ENCODE measurements at places on chromosomes 3 and 15.
A peak's percentile ranks its signal among the peaks of the same experiment; 100 is the strongest.

DNA sequence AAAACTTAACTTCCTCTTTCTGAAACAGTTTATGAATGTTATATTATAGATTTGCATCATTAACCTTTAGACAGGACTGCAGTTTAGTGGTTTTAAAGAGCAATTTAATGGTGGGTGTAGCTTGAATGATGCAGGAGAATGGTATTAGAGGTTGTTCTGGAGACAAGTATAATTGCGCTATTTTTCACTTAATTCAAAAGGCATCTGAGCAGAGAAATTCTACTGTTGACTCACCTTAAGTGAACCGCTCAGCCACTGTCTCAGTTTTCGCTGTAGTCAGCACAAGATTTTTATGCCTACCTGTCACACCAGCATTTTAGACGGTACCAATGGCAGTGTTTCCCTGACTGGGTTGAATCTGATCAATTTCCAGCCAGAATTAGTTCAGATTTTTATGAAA lies 348.8 kb upstream of the DCBLD2 start:
- DNase-seq: no peak

DNA sequence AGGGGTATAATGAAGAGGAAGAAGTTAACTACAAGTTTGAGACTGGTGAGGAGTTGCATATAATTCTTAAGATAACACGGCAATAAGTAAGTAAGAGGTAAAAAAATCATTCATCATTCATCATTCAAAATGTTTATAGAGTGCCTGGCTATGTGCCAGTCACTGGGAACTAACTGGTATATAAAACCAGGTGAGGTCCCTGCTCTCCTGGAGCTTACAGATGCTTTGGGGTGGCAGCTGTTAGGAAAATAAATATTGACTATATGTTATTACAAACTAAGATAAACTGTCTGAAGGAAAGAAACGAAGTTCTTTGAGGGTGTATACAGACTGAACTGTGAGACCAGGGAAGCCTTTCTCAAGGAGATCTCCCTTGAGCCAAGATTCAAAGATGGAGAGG lies 2.9 kb downstream of the CASR start:
- DNase-seq: no peak

- no peak for DNase-seq
Measured at GRCh38 chr3:194489736-194490612, 3.2 kb upstream of the ATP13A3 start.

- DNase-seq: no peak
Measured at GRCh38 chr15:58839485-58839884, 68.4 kb downstream of the MINDY2 start.

GRCh38 chr15:91517491-91518200 lies 335.9 kb upstream of the SLCO3A1 start:
- DNase-seq: peak; percentile 7

- no peak for DNase-seq
Measured at GRCh38 chr3:66644549-66644948, 143.7 kb upstream of the LRIG1 start.

- peak; percentile 37 for DNase-seq
Measured at GRCh38 chr3:71127052-71127831, 456.3 kb downstream of the FOXP1 start.

DNA sequence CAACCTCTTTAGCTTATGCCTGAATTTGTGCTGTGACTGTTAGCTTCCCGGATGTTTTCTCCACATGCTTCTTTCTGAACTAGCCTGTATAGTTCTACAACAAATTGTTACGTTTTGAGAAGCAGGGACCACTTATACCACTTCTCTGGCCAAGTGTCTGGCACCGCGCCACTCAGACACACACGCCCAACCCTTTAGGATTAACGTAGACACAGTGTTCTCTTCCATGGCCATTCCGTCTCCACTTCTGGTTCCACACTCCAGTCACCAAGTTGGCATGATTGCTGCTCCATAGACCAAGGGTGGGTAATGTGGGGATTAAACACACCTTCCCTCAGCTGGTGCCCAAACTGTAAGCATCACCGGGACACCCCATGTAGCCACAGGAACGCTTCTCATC lies 755 bp upstream of the TMEM108 start:
- DNase-seq: no peak

DNA sequence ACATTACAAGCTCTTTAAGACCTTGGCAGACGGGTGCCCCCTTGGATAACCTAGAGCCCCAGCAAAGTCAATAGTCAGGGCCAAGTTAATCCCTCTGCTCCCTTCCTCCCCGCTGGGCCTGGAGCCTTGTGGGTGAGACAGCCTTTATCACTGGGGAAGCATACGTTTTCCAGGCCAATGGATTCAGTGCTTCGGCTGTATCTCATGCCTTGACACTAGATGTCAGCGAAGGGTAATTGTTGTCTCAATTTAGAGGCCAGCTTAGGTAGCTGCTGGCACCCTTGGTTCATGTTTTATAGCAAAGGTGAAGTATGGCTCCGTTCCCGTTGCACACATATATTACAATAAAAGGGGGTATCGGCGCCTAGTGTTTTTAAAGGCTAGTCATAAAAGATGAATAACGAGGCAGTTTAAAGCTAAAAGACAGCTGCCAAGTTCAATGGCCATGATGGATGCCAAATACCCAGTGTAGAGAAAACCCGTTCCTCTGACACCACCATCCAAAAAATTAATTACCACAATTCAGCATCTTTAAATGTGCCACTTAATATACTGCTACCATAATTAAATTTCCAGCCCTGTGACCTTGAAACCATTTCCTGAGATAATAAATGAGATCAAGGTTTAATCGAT lies 52.3 kb upstream of the BNIP2 start:
- peak; percentile 16 for DNase-seq

- DNase-seq: no peak
Measured at GRCh38 chr3:13322324-13322723, 97.8 kb downstream of the NUP210 start.

DNA sequence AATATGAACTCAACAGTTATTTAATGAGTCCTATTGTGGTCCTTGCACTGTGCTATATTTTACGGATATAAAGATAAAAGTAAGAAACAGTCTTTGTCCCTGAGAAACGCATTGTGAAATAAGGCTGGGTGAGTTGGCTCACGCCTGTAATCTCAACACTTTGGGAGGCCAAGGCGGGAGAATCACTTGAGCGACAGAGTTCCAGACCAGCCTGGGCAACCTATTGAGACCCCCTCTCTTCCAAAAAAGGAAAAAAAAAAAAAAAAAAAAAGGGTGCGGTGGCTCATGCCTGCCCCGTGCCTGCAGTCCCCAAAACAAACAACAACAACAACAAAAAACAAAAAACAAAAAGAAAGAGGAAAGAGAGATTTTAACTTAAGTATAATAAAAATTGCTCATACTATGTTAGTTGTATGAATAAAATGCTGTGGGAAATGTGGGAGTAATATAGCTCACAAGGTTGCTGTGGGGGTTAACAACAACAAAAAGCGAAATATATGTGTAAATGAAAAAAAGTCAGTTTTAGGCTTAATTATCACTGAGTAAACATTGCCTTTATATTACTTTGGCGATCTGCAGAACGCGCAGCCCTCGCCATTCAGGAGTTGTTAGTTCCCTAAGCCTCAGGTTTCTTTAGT lies 461 bp upstream of the FNDC3B start:
- no peak for DNase-seq

DNA sequence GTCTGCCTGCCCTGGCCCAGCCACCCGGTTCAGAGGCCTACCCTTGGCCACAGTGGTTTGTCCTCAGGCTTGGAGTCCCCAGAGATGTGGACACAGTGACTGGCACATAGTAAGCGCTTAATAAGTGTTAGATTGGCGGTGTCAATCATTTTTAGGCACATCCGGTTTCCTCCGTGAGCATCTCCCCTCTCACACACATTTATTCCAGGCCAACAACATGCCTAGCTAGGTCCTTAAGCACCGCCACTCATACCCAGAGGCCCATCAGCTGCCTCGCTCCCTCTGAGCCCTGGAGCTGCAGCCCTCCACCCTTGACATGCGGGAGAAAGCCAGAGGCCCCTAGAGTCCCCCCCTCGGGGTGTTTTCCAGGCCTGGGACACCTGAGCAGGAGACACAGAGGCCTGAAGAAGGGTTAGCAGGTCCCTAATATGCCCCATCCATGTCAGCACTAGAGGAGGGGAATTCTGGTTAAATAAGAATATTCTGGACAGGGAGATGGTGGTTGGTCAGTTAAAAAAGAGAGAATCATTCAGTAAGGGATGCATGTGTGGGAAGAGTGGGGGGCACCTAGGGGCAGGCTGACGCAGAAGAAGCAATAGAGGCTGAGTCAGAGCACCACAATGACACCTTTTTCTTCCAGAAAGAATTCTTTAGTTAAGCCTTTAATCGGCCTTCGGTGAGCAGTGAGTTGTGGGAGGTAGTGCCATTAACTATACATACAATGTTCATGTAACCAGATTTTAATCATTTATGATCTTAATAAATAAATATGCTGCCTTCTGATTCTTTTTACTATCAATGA lies 22.3 kb downstream of the NR2F2 start:
- no peak for DNase-seq

DNA sequence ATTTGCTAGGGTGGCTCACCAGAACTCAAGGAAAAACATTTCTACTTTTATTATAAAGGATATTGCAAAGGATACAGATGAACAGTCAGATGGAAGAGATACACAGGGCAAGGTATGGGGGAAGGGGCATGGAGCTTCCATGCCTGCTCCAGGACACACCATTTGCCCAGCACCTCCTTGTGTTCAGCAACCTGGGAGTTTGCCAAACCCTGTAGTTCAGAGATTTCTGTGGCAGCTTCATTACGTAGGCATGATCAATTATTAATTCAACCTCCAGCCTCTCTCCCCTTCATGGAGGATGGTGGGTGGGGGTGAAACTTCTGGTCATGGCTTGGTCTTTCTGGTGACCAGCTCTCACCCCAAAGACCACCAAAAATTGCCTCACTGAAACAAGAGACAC lies 353.9 kb upstream of the THBS1 start:
- no peak for DNase-seq

GRCh38 chr15:58440158-58440910 lies 8.5 kb downstream of the LIPC start:
- peak; percentile 73 for DNase-seq

- no peak for DNase-seq
Measured at GRCh38 chr15:48522911-48523310, 122.6 kb downstream of the FBN1 start.

- no peak for DNase-seq
Measured at GRCh38 chr3:176055836-176056235, 1141.4 kb downstream of the TBL1XR1 start.

- no peak for DNase-seq
Measured at GRCh38 chr15:38642689-38643270, 78.2 kb upstream of the RASGRP1 start.

DNA sequence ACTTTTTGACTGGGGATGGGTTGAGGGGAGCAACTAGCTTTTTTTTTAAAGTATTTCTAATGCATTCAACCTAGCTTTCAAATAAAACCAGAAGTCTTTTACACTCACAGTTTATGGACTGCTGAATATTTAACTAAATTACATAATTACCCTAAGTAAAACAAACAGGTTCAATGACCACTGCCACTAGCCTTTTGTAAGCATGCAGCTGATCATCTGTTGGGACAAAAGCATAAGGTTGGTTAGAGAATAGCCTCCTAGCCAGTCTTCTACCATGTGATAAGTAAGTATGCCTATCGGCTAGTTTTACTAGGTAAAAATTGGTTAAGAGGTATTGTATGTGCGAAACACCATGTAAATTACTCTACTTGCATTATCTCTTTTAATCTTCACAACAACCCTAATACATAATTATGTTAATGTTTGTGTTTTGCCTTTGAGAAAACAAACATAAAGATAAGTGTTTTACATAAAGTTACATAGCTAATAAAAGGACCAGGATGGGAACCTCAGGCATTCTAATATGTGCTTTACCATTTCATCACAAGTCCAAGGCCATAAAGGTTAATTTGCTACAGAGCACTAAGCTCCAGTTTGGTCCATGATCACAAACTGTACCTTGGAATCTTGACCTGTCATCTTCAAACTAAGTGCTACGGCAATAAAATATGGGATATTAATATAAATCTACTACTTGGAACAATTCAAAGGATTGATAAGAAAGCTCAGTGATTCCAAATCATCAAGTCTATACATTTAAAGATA lies 13.2 kb downstream of the PFN2 start:
- no peak for DNase-seq

DNA sequence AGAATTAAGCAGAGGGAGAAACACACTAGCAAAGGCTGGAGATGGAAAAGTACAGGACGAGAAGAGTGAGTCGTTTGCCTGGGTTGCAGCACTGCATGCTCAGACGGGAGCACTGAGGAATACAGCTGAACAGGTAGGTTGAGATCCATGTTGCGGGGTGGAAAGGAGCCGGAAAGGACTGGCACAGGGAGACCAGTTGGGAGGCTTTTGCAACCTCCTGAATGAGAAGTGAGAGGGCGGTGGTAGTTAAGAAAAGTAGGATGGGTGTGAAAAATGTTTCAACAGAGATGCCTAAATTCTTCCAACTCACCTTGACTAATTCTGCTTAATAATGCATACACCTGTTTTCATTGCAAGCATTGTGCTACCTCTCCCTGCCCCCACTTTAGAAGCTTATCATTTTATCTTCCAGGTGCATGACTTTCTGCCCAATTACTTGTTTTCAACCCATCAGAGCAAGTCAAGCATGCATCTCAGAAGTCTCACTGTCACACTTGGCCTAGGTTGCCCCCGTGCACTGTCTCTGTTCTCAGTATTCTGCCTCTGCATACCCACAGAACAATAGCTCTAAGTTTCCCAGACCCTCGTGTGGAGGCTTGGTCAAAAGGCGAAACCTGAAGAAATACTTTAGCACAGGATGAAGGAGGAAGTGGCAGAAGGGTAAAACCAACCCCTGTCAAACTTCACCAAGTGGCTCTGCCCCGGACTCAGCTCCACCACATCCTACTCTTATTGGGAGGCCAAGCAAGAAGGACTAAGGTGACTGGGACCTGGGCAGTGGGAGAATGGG lies 199.3 kb upstream of the BCL6 start:
- DNase-seq: no peak

- peak; percentile 15 for DNase-seq
Measured at GRCh38 chr15:97504031-97504792, 456.3 kb upstream of the ARRDC4 start.

DNA sequence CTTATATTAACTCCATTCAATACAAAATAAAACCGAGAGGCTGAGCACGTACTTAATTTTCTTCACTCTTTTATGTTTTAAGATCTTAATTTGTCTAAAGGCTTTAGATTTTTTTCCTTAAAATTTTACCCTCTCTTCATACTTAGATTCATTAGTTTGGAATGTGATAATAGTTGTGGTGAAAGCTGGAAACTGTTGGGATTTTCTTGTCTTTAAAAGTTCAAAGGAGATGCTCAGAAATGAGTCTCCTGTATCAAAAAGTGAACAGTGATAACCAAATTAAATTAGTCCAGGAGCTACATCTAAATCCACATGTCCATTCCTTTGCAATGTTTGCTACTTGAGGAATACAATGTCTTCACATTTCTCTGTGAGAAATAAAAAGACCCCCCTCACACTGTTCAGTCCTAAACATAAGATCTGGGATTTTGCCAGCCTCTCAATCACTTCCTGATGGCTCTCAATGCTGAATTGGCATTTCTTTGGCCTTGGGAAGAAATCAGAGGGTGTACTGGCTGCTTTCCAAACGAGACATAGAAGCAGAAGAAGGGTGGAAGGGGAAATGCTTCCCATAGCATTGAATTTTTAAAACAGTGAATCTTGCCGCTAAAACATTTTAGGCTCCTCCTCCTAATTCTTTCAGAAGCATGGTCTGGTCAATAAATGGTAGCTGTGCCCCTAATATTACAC lies 245.0 kb downstream of the SHOX2 start:
- DNase-seq: no peak

- DNase-seq: peak; percentile 71
Measured at GRCh38 chr15:72184165-72184811, 13.3 kb downstream of the GRAMD2A start.

GRCh38 chr15:48641416-48641815 lies 4.1 kb downstream of the FBN1 start:
- DNase-seq: peak; percentile 32
